ENCODE measurements at places on chromosomes 5 and 9.

- DNase-seq = no peak
Observed at GRCh38 chr9:114029311-114030170, 48.6 kb downstream of the AMBP start.

GRCh38 chr5:14269395-14269794 is 126.3 kb downstream of the TRIO start:
- peak; percentile 93 for DNase-seq

- no peak for DNase-seq
Observed at GRCh38 chr9:18579536-18579935, 105.6 kb downstream of the ADAMTSL1 start.

DNA sequence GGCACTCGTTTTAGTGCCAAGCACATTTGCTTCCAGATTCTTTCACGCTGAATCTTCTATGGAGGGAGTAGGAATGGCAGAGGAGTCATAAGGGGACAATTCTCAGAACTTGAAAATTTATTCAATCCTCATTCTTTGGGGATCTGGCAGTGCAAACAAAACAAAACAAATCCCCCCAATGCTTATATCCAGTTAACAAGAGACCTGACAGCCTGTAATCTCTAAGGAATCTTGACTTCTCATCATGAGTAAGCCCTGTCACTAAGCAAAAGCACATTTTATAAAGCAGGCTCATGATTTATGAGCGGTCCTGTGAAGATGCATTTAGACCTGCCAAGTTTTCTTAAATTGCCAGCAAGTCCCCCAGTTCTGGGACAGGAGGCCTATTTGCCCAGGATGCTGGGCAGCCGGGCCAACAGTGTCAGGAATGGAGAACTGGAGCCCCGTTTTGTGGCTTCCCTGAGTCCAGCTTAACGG is 513.9 kb downstream of the CTNND2 start:
- no peak for DNase-seq

DNA sequence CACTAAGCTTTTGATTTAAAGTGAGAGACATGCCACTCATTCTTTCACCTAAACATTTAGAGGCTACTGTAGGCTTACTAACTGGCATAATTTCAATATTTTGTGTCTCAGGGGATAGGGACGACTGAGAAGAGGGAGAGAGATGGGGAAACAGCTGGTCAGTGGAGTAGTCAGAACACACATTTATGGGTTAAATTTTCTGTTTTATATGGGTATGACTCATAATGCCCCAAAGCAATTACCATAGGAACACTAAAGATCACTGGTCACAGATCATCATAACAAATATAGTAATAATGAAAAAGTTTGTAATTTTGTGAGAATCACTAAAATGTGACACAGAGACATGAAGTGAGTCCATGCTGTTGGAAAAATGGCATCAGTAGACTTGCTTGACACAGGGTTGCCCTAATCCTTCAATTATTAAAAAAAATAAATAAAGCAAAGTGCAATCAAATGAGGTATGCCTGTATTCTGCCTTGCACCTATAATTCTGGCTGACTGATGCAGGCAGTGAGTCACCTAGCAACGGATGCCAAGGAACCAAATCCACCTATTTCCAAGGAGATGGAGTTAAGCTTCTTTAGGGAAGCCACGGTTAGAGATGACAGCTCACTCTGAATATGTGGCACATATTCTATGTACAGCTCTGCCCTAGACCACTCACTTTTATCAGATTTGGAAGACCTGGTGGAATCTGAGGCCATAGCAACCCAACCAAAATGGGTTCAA is 166.1 kb downstream of the MARCHF11 start:
- no peak for DNase-seq

- no peak for DNase-seq
Observed at GRCh38 chr5:154756009-154756867, 1.1 kb downstream of the LARP1 start.

GRCh38 chr9:4174546-4175175 is 125.2 kb downstream of the GLIS3 start:
- no peak for DNase-seq

- DNase-seq = peak; percentile 72
Observed at GRCh38 chr9:8679371-8679822, 879.8 kb upstream of the DMAC1 start.

DNA sequence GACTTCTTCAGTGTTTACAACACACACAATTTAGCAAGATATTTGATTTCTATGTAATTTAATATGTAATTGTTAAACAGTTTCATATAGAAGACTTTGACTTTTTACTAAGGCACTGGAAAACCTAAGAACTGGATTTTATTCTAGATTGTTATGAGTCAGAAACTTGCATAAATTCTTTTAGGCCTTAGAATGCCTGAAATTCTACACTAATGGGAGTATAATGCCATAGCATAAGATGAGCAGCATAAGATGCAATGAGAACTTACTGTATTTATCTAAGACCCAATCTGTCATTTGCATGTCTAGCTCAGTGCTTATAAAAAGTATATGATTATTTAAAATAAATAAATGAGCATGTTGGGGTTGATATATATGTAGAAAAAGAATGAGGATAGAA is 285.2 kb downstream of the CDH12 start:
- no peak for DNase-seq

GRCh38 chr9:14650596-14650995 is 42.6 kb downstream of the ZDHHC21 start:
- peak; percentile 70 for DNase-seq

DNA sequence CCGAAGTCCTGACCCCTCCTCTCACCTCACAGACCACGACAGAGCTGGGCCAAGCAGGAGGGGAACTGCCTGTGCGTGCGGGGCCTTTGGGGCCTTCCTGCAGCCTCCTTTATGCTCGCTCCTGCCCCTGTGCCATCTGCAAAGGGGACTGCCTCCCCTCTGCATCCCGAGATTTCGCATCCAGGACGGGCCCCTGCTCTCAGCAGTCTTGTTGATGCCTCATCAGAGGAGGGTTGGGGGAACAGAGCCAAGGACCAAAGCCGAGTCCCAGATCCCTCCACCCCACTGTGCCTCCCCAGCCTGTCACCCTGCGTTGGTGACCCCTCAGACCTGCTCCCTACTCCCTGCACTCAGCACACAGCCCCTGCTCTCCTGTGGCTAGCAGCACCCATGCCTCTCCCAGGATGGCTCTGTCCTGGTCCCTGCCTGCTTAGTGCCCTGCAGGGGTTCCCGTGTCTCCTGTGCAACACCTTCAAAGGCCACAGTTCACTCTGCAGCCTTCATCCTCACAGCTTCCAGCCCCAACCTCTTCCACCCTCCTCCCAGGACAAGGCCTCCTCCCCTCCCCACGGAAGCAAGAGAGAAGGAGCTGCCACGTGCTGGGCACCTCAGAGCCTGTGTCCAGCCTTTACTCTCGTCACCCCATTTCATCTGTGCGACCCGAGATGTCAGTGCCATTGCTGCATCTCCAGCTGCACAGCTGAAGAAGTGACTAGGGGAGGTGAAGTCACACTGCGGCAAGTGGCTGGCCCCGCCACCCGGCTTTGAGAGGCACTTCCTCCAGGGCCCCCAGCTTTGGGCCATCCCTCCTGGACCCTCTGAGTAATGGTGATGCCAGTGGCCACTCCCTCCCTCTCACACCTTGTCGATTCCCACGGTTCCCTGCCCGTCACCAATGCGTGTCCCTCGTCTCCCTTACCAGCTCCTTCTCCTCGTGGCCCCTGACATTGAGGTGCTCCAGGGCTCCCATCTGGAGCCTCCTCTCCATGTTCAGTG is 62.6 kb upstream of the LRRTM2 start:
- no peak for DNase-seq

DNA sequence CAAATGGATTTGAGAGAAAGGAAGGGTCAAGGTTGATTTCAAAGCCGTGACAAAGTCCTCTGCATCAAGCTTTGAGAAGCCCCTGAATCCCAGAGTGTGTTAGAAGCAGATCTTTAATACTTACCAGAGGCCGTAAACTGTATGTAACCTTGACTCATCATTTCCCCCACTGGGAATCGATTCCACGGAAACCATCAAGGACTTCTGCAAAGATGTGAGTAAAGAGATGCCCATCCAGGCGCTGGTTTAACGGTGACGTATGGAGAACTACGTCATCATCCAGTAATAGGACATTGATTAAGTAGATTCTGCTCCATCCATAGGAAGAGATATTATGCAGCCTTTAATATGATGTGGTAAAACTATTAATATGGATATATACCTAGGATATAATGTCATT is 1.6 kb downstream of the RNF183 start:
- no peak for DNase-seq

All from NCI-H2081 (cell line).